ENCODE measurements at places on chromosomes 1 and 21.

DNA sequence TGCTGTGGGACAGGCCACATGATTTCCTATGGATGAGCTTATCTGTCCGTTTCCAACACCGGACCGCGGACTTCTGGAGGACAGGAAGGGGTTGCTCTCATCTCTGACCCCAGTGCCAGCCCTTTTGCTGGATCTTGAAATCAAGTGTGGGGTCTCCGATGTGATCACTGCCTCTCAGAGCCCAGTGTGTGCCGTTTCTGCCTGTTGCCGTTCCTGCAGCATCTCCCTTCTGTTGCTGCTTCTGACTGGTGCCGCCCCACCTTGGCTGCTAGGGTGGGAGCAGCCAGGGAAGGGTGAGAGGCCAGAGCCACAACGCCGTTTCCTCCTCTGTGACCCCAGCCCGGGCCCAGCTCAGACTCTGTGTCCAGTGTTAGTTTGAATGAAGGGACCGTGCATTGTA, 67.3 kb upstream of the WNT4 start:
- no peak for DNase-seq

GRCh38 chr1:65319141-65319540, 9.8 kb downstream of the DNAJC6 start:
- no peak for DNase-seq

GRCh38 chr1:248850536-248851251, 8.2 kb downstream of the ZNF692 start:
- peak; percentile 55 for DNase-seq

DNA sequence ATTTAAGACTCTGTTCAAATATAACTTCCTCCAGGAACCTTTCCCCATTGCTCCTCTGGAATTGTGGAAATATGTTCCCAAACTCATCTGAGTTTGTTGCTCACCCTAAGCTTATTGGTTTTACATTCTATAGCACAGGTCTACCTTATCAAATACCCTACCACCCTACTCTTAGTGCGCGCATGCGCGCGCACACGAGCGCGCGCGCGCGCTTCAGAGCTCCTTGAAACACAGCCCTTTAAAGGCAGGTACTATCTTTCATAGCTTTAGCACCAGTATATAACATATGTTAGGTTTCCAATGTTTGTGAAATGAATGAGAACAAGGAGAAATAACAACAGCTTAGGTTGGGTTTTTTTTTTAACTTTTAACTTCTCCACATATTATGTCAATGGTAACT, 3.5 kb downstream of the IPP start:
- no peak for DNase-seq

GRCh38 chr1:43659212-43660166, 9.5 kb downstream of the KDM4A start:
- DNase-seq, result no peak

- DNase-seq, result no peak
Observed at GRCh38 chr1:161986328-161986727, 37.3 kb downstream of the OLFML2B start.

DNA sequence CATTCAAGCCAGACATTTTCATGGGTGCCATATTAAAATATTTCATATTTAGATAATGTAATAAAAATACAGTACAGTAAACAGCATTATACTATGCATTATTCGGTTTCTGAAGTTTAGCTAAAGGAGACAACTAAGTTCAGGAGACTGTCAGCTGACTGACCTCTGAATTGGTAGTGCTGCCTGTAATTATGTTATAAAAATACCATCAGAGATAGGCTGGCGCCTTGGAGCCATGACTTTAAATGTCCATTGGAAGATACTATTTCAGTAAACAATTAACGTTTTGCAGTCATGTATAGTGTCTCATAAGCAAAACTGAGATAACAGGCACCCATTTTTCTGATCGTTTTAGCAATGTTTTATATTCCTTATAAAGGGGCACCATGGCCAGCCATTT, 11.3 kb upstream of the RAB29 start:
- DNase-seq, result no peak

DNA sequence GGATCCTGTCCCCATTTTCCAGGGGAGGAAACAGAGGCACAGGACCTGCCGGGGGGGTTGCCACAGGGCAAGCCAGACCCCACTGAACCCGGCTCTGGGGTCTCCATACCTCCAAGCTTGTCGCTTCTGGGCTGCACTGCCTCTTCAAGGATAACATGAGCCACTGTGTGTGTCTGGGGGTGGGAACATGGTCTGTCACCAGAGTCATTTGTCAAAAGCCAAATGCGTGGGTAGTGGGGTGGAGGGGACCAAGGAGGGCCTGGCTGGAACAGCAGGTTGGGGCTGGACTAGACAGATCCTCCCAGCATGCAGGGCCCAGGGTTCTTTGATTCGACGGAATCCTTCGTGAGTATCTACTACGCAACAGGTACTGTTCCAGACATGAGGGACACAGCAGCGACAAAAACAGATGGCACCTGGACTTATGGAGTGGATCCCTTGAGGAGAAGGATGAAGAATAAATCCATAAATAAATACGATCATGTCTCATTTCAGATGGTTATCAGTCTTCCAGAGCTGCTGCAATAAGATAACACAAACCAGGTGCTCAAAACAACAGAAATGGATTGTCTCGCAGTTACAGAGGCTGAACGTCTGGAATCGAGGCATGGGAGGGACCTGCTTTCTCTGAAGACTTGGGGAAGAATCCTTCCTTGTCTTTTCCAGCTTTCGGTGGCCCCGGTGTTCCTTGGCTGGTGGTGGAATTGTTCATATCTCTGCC, 28.7 kb downstream of the C1QB start:
- no peak for DNase-seq

DNA sequence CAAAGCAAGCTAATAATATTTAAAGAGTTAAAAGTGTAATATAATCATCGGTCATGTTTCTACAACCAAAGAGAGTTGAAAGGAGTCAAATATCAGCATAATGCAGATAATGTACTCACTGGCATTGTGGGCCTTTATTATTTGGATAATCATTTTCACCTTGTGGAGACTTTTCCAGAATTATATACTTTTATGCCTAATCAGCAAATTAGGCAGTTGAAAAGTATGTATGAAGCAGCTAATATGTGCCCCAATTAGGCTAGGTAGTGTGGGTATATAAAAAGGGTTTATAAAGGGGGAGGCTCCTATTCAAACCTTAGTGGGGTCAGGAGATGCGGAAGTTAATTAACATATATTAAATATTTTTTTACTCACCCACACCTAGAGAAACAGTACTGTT, 102.8 kb upstream of the HNRNPU start:
- no peak for DNase-seq

DNA sequence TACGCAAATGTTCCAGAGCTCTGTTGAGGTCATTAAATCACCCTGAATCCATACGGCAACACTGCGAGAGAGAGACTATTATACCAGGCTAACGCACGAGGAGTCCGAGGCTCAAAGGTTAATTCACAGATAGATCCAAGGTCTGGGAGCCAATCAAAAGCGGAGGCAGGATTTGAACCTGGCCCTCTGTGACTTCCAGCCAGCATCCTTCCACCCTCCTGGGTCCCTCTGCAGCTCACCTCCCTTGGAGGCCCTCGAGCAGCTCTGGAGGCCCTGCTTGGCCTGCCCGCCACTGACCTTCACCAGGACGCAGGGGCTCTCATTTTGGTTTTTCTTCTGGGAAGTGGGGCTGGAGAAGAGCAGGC, 42.1 kb downstream of the KIAA1614 start:
- DNase-seq, result no peak

GRCh38 chr1:205346956-205347574, 9.7 kb downstream of the KLHDC8A start:
- no peak for DNase-seq

- DNase-seq, result no peak
Observed at GRCh38 chr21:43280949-43281633, 112.3 kb downstream of the CRYAA start.

DNA sequence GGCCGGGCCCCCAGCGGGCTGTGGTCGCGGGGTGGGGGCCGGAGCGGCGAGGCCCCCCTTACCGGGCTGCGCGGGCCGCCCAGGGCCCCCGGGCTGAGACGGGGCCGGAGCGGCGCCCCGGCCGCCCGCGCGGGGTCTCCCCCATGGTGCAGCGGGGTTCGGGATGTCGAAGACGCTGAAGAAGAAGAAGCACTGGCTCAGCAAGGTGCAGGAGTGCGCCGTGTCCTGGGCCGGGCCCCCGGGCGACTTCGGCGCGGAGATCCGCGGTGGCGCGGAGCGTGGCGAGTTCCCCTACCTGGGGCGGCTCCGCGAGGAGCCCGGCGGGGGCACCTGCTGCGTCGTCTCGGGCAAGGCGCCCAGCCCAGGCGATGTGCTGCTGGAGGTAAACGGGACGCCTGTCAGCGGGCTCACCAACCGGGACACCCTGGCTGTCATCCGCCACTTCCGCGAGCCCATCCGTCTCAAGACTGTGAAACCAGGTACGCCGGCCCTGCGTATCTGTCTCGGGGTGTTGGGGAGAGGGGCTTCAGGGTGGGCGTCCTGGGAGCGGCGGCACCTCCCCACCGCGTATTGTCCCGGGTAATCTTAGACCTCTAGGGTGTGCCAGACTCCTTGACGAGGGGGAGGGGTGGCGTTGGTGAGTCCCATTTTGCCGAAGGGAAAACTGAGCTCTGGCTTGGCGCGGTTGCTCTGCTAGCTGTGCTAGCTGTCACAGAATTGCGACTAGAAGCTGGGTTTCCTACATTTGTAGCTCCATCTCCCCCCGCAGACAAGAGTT, 745 bp downstream of the MAGI3 start:
- peak; percentile 81 for DNase-seq

DNA sequence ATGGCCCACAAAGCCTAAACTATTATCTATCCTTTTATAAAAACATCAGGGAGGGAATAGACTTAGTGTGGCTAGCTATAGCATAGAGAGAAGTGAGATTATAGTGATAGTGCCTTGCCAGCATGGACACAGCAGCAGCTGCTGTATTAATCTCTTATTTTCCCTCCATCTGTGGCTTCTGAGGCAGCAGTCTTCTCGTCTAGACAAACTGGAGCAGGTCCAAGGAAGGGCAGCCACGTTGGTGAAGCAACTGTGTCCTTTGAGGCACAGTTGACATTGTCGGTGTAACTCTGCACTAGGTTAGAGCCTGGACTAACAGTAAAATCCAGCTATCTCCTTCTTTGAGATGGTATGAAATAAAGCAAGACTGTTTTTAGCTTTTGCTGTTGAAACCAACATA, 131.3 kb downstream of the CACHD1 start:
- DNase-seq, result no peak

GRCh38 chr1:241640867-241641622, 876 bp upstream of the CHML start:
- no peak for DNase-seq

DNA sequence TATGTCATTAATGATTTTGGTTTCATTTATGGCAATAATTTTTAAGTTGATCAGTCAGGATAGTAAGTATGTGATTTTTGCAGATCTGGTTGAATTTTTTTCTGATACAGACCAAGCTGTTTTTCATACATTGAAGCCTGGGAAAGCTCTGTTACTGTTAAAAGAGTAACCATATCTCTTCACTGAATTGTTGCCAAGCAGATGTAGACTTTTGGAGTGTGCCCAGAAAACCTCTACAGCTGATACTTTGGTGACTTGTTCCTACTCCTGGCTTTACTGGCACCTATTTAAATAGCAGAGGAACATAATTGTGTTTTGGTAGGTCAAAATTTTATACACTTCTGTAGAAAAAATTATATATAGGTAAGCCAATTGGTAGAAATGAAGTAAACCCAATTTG, 49.4 kb downstream of the NFIA start:
- DNase-seq, result no peak

DNA sequence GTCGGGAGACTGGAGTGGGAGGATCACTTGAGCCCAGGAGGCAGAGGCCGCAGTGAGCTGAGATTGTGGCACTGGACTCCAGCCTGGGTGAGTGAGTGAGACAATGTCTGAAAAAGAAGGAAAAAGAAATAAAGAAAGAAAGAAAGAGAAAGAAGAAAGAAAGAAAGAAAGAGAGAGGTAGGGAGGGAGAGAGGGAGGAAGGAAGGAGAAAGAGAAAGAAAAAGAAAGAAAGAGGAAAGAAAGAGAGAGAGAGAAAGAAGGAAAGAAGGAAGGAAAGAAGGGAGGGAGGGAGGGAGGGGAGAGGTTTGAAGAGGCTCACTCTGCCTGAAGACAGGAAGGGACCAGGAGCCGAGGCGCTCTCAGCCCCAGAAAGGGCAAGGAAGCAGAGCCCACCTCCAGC, 4.8 kb upstream of the TCP10L start:
- no peak for DNase-seq

DNA sequence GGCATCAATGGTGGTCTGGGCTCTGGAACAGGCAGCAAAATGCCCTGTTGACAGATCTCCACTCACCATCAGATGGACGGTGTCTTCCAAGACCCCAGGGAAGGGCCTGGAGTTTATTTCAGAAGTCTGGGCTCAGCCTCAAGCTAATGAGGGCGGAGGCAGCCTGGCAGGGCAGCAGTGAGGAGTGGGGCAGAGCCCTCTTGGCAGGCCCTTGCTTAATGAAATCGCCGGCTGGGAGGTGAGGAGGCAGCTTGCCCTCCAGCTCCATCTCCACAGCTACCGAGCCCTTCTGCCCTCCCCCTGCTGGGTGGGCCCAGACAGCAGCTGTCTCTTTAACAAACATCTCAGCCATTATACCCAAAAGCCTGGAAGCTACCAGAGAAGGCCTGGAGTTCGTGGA, 22.0 kb upstream of the GRIK3 start:
- no peak for DNase-seq

GRCh38 chr1:160163615-160164014, 12.2 kb downstream of the ATP1A4 start:
- DNase-seq, result no peak

GRCh38 chr1:167722152-167722869, 529 bp downstream of the MPZL1 start:
- DNase-seq, result peak; percentile 73

GRCh38 chr1:212607913-212608391, 609 bp upstream of the ATF3 start:
- no peak for DNase-seq

DNA sequence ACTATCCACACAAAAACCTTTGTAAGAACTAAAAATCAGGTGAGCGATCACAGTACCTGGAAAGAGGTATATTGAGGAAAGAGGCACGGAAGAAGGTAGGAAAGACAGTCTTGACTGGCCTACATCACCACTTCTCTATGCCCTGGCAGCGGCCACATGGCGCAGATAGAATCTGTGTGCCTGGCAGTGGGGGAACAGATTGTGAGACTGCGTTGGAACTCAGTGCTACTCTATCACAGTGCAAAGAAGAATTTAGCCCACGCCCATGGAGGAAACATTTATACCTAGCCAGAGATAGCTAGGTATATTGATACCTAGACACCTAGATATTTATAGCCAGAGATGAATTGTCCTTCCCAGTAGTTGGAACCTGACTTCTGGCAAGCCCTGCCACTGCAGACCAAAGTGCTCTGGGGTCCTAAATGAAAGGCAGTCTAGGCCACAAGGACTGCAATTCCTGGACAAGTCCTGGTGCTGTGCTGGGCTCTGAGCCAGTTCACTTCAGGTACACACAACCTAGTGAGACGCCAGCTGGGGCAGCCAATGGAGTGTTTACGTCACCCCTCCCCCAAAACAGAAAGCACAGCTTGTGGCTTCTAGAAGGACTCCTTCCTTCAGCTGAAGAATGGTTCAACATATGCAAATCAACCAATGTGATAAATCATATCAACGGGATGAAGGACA, 51.9 kb downstream of the DHX9 start:
- no peak for DNase-seq

All from activated CD8-positive, alpha-beta memory T cell treated with anti-CD3 and anti-CD28 coated beads for 24 hours (primary cell).